ENCODE measurements at places on chromosomes 7 and 10.

- DNase-seq: no peak
Measured at GRCh38 chr7:3451701-3452100, 150.6 kb downstream of the SDK1 start.

- no peak for DNase-seq
Measured at GRCh38 chr7:151695951-151696541, 176.4 kb upstream of the RHEB start.

DNA sequence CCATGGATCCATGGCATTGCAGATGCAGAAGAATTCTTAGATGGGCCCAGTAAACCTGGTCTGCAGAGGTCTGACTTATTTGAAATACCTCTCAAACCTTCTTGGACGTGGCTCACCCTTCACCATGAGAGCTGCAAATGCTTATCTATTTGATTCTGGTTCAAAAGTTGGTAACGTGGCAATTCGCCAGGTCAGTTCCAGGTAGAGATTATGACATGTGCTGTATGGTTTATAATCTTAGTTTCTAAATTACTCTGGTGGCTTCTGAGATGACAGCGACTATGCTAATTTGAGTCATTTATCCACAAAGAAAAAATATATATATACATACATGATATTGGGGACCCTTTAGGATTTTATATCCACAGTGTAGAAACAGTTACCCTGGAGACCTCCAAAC lies 68.8 kb downstream of the NRP1 start:
- no peak for DNase-seq

- no peak for DNase-seq
Measured at GRCh38 chr10:30300728-30301127, 48.4 kb downstream of the MTPAP start.

GRCh38 chr7:146993764-146994163 lies 877.2 kb downstream of the CNTNAP2 start:
- DNase-seq: no peak

GRCh38 chr10:71141528-71141927 lies 70.8 kb upstream of the UNC5B start:
- no peak for DNase-seq

DNA sequence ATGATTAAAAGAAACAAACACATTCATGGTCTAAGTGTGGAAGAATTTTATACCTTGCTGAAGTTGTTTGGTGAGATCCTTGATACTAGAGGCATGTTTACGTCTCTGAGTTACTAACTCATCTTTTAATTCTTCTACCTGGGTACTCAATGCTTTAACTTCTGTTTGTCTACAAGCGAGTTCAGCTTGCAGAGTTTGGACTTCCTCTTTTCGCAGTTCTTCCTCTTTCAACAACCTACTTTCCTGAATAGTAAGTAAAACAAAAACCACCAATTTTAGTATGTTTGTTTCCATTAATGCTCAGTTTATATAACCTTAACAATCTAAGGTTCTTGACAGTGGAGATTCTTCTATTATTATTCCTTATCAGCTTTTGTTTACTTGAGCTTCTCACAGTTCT lies 42.9 kb downstream of the CCDC186 start:
- DNase-seq: no peak
